ENCODE measurements at places on chromosomes 5 and 9. TPM values are rescaled to one million over a fixed set of nuclear protein-coding genes. Genes with fewer than 3 reads are reported as not detected.

GRCh38 chr9:36521148-36521547 is 51.5 kb upstream of the MELK start:
- H3K4me1 ChIP-seq = no peaks in the 10 kb centered on the region
- H3K27me3 ChIP-seq = no peaks in the 10 kb centered on the region
- no peak overlapping the region for H3K4me3 ChIP-seq
- no peak for DNase-seq

DNA sequence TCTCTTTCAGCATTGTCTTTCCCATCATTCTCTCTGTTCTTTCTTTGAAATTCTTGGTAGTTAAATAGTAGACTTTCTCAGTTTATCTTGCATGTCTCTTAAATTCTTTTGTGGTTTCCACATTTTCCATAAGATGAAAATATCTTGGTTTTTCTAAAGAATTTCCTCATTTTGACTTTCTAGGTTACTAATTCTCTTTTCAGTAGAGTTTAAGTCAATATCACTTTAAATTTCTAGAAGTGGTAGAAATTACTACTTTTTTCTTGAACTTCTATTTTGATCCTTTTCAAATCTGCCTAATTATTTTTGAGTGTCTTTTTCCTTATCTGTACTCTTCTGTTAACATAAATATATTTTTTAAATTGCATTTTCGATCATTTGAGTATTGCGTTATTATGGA is 23.6 kb upstream of the LRRTM2 start:
- H3K27ac ChIP-seq = no peak overlapping the region
- H3K36me3 ChIP-seq = peaks cover 22% of the 10 kb centered on the region
- H3K27me3 ChIP-seq = no peaks in the 10 kb centered on the region
- no peak overlapping the region for H3K4me3 ChIP-seq
- DNase-seq = no peak

GRCh38 chr9:125544988-125545651 is 161.9 kb downstream of the MAPKAP1 start:
- peak; percentile 87 for DNase-seq
- H3K36me3 ChIP-seq = peaks cover 6% of the 10 kb centered on the region
- peak overlapping the region; percentile 62 for H3K27ac ChIP-seq
- no peaks in the 10 kb centered on the region for H3K27me3 ChIP-seq
- no peak overlapping the region for H3K4me3 ChIP-seq

Gene RANBP3L
- 0.40 TPM for total RNA-seq

- DNase-seq = no peak
- H3K36me3 ChIP-seq = peaks cover 71% of the 10 kb centered on the region
- H3K27me3 ChIP-seq = no peaks in the 10 kb centered on the region
- no peak overlapping the region for H3K27ac ChIP-seq
- H3K4me3 ChIP-seq = no peak overlapping the region
Observed at GRCh38 chr9:127489471-127490115, 38.3 kb downstream of the LRSAM1 start.

- no peaks in the 10 kb centered on the region for H3K36me3 ChIP-seq
- DNase-seq = no peak
- no peaks in the 10 kb centered on the region for H3K4me1 ChIP-seq
- no peak overlapping the region for H3K27ac ChIP-seq
- no peak overlapping the region for H3K4me3 ChIP-seq
Observed at GRCh38 chr9:82449986-82450385, 461.4 kb downstream of the SPATA31D1 start.

DNA sequence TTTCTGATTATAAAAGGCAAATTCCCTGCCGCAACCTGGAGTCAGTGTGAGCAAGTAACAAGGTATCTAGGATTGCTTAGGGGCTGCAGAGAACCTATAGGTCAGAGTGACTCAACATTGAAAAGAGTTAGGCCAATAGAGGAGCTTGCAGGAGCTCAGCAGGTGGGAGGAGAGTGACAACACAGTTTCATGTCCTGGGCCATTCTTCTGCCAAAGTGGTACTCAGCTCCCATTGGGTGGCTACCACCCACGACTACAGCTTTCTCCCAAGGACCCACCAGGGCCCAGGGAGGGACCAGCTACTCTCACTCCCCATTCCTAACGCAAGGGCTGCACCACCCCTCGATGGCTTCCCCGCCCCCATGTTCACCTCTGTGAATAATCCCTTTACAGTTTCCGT is 86.7 kb upstream of the SPATA31C2 start:
- no peak overlapping the region for H3K4me3 ChIP-seq
- no peak for DNase-seq
- no peak overlapping the region for H3K27ac ChIP-seq
- H3K27me3 ChIP-seq = no peaks in the 10 kb centered on the region

GRCh38 chr5:121108725-121109124 is 644.6 kb downstream of the PRR16 start:
- no peaks in the 10 kb centered on the region for H3K27me3 ChIP-seq
- no peaks in the 10 kb centered on the region for H3K36me3 ChIP-seq

- H3K27ac ChIP-seq = no peak overlapping the region
- peaks cover 19% of the 10 kb centered on the region for H3K4me1 ChIP-seq
- H3K36me3 ChIP-seq = peaks cover 21% of the 10 kb centered on the region
- no peak for DNase-seq
- no peak overlapping the region for H3K4me3 ChIP-seq
- H3K27me3 ChIP-seq = no peaks in the 10 kb centered on the region
Observed at GRCh38 chr9:95070549-95071021, 246.9 kb downstream of the FANCC start.

Gene ICE1
- total RNA-seq = 26.5 TPM

DNA sequence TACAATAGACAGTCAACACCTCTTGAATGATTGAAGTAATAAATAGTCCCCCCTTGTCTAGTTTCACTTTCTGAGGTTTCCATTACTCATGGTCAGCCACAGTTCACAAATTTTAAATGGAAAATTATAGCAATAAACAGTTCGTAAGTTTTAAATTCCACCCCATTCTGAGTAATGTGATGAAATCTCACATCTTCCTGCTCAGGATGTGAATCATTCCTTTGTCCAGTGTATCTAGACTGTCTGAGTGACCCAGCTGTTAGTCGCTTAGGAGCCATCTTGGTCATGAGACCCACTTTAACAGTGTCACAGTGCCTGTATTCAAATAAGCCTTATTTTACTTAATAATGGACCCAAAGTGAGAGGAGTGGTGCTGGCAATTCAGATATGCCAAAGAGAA is 311.6 kb upstream of the PRR16 start:
- no peak overlapping the region for H3K27ac ChIP-seq
- H3K4me3 ChIP-seq = no peak overlapping the region
- H3K27me3 ChIP-seq = no peaks in the 10 kb centered on the region
- no peaks in the 10 kb centered on the region for H3K36me3 ChIP-seq

Gene AK8
- total RNA-seq = 0.58 TPM

DNA sequence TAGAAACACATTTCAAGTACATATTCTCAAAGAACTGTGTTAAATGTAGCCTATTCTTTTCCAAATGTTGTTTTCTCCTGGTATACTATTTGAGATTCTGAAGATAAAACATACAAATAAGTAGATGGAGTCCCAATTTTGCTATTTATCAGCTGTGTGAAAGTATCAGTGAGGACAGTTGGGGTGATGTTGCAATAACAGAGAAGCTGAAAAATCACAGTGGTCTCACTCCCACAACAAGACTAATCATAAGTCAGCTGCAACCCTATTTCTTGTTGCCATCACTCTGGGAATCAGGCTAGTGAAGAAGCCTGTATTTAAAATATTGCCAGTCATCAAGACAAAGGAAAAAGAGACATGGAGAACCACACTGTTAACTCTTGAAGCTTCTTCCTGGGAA is 25.9 kb upstream of the LURAP1L start:
- H3K36me3 ChIP-seq = no peaks in the 10 kb centered on the region
- H3K27me3 ChIP-seq = no peaks in the 10 kb centered on the region
- no peak for DNase-seq
- no peak overlapping the region for H3K4me3 ChIP-seq

Gene TSSK1B
- not detected for total RNA-seq

DNA sequence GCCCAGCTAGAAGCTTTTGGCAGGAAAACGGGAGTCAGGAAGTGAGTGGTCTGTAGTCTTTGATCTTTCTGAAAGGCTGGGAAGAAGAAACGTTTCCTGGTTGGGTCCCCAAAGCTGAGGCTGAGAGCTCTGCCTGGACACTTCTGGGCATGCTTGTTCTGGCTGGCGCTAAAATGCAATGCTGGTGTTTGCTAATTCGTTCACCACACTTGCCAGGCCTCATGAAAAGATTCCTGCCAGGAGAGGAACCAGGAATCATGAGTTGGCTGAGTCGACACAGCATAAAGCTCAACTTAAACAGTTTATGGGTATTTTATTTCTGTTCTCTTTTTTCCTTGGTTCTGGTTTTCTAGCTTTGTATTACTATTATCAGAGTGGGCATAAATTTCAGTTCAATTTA is 10.7 kb upstream of the PTGR1 start:
- peaks cover 4% of the 10 kb centered on the region for H3K27me3 ChIP-seq
- H3K27ac ChIP-seq = no peak overlapping the region
- no peaks in the 10 kb centered on the region for H3K4me1 ChIP-seq
- H3K36me3 ChIP-seq = no peaks in the 10 kb centered on the region
- no peak overlapping the region for H3K4me3 ChIP-seq

- no peaks in the 10 kb centered on the region for H3K4me1 ChIP-seq
- H3K4me3 ChIP-seq = no peak overlapping the region
- no peak overlapping the region for H3K27ac ChIP-seq
- no peak for DNase-seq
- no peaks in the 10 kb centered on the region for H3K36me3 ChIP-seq
- H3K27me3 ChIP-seq = no peaks in the 10 kb centered on the region
Observed at GRCh38 chr5:105544300-105544699, 1981.7 kb upstream of the NUDT12 start.

Gene DDX4
- 0.04 TPM for total RNA-seq

DNA sequence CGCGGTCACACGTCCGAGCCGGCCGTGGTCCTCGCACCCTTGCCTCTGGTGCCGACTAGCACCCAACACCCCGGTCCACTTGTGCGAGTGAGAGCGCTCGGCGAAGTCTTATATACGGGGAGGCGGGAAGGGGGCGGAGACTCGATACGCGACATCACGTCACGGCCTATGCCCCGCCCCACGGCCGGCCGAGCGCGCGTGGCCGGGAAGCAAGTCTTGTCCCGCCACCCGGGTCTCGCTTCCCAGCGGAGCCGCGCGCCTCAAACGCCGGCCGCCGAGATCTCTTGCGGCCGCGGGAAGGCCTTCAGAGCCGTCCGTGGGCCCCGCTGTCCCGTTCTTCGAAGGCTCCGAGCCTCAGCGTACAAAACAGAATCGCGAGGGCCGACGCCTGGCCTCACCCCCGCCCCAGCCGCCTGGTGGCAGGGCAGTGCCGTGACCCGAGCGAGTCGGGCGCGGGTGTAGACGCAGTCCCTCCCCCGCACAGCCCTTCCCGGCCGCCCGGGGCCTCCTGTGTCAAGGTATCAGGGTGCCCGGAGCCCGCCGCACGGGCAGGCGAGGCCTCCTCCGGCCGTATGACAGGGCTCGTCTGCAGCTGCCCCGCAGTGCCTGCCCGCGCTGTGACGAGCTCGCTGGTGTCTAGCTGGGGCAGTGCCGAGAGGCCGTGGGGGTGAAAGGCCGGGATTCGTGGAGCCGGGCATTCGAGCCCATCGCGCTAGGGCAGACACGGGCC is at the start of gene PLK2:
PLK2 (minus strand) TSS at position 85 of the 730 bp plus-strand sequence. CDS start 127 bp downstream, outside the sequence.
- DNase-seq = peak; percentile 97
- peaks cover 15% of the 10 kb centered on the region for H3K4me1 ChIP-seq
- H3K36me3 ChIP-seq = peaks cover 29% of the 10 kb centered on the region
- H3K27me3 ChIP-seq = no peaks in the 10 kb centered on the region
- H3K27ac ChIP-seq = peak within 1 kb of the TSS; percentile 97

Gene SOHLH1
- not detected for total RNA-seq

GRCh38 chr9:129068990-129069861 is 11.7 kb upstream of the DOLPP1 start:
- H3K27me3 ChIP-seq = no peaks in the 10 kb centered on the region
- no peak overlapping the region for H3K4me3 ChIP-seq

Measured in muscle of leg (tissue), 16 donors.